Right cardiac atrium (tissue), 5 donors: ENCODE measurements at places on chromosomes 2 and 18.
A peak's percentile ranks its signal among the peaks of the same experiment; 100 is the strongest.

DNA sequence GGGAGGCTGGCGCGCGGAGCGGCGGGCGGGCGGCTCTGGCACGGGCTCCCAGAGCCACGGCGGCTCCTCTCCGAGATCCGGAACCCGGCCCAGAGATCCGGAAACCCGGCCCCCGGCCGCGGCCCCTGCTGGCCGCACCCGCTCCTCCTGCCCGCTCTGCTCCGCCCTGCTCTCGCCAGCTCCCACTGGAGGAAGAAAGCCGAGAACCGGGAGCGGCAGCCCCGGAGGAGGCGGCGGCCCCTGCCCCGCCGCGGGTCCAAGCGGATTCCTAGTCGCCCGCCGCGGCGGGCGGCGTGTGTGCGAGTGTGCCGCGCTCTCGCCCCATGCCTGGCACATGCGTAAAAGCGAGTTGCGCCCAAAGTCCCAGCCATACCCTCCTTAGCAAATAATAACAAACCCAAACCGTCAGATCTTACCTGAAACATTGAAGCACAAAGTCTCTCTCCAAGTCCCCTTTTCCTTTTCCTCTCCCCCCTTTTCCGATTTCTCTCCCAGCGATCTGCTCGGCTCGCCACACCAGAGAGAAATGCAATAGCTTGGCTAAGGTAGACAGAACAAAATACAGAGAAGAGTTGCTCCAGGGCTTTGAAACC lies 108.7 kb upstream of the KCTD1 start:
- DNase-seq, result peak; percentile 90

DNA sequence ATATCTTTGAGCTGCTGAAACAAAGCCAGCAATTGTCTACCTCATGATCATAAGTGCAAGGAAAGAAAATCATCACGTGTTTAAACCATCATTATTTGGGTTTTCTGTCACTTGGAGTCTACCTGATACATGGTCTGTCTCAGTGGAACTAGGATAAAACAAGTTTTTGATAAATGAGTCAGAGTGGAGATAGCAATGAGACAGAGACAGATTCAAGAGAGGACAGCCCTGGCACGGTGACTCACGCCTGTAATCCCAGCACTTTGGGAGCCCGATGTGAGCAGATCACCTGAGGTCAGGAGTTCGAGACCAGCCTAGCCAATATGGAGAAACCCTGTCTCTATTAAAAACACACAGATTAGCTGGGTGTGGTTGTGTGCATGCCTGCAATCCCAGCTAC lies 93.8 kb downstream of the PMAIP1 start:
- DNase-seq, result no peak

GRCh38 chr2:154992826-154993225 lies 294.3 kb downstream of the KCNJ3 start:
- no peak for DNase-seq

- peak; percentile 91 for DNase-seq
Observed at GRCh38 chr18:22324191-22325131, 93.3 kb downstream of the CTAGE1 start.

- no peak for DNase-seq
Observed at GRCh38 chr2:150144546-150145298, 342.7 kb downstream of the RND3 start.

- DNase-seq, result no peak
Observed at GRCh38 chr18:49072940-49073339, 122.2 kb upstream of the SMAD7 start.

DNA sequence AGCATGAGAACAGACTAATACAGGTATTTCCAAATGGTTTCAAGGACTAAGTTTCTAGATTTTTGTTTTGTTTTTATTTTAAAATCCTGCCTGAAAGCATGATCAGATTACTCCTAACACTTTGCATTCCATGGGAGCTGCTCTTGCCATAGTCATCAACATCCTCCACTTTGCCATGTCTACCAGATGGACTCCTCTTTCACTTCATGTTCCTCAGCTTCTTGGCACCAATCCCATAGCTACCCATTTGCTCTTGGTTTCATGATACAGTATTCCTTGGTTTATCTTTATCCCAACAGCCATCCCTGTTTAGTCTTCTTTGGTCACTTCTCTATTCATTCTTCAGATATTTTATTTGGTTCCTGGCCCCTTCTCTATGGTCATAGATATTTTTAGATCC lies 154.2 kb upstream of the CCDC195 start:
- no peak for DNase-seq

GRCh38 chr2:189142893-189143759 lies 36.4 kb downstream of the COL5A2 start:
- DNase-seq, result no peak

GRCh38 chr2:60992985-60993392 lies 24.5 kb upstream of the PEX13 start:
- DNase-seq, result no peak

DNA sequence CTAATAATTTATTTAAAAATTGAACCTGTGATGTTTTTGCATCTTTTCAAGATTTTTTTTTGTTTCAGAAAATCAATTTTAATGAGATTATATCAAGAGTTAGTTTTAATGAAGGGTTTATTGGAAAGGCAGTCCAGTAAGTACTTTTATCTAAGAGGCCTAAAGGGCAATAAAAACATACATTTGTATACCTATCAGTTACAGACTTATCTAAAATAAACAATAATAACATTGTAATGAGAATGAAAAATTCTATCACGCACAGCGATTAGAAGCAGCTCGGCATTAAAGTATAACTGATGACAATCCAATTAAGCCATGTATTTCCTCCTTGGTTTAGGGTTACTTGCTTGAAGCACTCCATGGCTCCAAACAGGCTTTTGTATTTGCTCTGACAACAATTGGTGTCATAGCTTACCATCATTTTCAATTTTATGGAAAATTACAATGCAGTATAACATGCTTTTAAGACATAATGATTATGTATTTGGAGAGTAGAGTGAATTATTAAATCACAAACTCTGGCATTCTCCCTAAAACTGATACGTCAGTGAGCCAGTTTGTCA lies 629.4 kb downstream of the TSN start:
- no peak for DNase-seq

DNA sequence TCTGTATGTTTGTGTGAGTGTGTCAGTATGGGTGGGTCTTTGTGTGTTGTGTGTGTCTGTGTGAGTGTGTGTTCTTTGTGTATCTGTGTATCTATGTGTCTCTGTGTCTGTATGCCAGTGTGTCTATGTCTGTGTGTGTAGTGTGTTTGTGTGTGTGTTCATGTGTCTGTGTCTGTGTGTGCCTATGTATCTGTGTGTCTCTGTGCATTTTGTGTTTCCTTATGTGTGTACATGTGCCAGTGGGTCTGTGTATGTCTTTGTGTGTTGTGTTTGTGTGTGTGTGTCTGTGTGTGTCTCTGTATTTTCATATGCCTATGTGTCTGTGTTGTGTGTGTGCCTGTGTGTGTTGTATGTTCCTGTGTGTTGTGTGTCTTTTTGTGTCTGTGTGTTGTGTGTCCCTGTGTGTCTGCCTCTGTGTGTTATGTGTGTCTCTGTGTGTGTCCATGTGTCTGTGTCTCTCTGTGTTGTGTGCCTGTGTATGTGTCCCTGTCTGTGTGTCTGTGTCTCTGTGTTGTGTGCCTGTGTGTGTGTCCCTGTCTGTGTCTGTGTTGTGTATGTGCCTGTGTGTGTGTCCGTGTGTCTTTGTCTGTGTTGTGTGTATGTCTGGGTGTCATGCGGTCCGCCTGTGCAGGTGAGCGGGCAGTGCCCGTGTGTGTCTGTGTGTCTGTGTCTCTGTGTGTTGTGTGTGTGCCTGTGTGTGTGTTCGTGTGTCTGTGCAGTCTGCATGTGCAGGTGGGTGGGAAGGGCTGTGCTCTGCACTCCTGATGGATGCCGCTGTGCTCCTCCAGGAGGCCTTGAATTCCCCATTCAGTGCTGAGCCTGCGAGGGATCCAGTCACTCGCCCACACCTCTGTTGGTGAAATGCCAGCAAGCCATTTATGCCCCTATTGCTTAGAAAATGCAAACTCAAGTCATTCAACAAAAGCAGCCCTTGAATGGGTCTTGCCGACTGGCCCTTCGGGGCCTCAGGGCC lies 37.4 kb downstream of the KLHL29 start:
- no peak for DNase-seq

DNA sequence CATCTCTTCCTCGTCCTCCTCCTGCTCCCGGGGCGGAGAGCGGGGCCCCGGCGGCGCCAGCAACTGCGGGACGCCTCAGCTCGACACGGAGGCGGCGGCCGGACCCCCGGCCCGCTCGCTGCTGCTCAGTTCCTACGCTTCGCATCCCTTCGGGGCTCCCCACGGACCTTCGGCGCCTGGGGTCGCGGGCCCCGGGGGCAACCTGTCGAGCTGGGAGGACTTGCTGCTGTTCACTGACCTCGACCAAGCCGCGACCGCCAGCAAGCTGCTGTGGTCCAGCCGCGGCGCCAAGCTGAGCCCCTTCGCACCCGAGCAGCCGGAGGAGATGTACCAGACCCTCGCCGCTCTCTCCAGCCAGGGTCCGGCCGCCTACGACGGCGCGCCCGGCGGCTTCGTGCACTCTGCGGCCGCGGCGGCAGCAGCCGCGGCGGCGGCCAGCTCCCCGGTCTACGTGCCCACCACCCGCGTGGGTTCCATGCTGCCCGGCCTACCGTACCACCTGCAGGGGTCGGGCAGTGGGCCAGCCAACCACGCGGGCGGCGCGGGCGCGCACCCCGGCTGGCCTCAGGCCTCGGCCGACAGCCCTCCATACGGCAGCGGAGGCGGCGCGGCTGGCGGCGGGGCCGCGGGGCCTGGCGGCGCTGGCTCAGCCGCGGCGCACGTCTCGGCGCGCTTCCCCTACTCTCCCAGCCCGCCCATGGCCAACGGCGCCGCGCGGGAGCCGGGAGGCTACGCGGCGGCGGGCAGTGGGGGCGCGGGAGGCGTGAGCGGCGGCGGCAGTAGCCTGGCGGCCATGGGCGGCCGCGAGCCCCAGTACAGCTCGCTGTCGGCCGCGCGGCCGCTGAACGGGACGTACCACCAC lies 2.1 kb downstream of the GATA6 start:
- peak; percentile 60 for DNase-seq

GRCh38 chr18:26335156-26335555 lies 108.9 kb downstream of the TAF4B start:
- DNase-seq, result no peak

- no peak for DNase-seq
Observed at GRCh38 chr18:22238036-22238435, 68.6 kb downstream of the GATA6 start.

GRCh38 chr2:101967826-101968513 lies 23.8 kb upstream of the IL1R2 start:
- no peak for DNase-seq

GRCh38 chr2:86794861-86795260 lies 4.1 kb upstream of the CD8A start:
- no peak for DNase-seq

- no peak for DNase-seq
Observed at GRCh38 chr18:55317864-55318263, 270.1 kb downstream of the TCF4 start.

- no peak for DNase-seq
Observed at GRCh38 chr2:138215958-138216357, 251.7 kb downstream of the HNMT start.

- DNase-seq, result no peak
Observed at GRCh38 chr2:20624884-20625485, 25.9 kb downstream of the HS1BP3 start.

DNA sequence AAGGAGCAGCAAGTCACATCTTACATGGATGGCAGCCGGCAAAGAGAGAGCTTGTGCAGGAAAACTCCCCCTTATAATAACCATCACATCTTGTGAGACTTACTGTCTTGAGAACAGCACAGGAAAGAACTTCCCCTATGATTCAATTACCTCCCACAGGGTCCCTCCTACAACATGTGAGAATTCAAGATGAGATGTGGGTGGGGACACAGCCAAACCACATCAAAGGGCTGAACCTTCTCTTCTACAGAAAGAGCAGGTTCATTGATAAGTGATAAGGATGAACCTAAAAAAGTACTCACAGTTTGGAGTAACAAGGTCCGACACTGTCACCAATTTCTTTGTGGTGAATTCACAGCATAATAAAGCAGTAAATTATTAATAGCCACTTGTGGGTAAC lies 422.2 kb upstream of the FSIP2 start:
- no peak for DNase-seq

DNA sequence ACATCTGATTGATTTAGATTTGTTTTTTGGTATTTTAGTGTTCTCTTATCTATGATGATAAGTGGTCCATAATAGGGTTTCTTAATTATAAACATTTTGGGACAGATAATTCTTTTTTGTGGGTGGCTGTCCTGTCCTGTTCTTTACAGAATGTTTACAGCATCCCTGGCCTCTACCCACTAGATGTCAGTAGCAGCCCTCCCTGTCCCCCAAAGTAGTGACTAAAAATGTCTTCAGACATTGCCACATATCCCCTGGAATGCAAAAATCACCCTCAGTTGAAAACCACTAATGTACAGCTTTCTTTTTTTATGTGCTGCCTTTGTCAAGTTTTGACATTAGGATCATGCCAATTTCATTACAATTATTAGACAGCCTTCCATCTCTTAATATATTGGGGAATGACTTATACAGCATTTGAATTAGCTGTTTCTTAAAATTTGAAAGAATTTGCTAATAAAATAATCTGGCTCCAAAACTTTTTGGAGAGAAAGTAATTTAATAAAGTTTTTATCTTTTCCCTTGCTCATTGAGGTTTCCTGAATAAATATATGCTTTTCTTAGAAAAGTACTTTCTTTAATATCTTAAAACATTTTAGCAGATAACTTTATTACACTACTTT lies 19.5 kb downstream of the WIPF1 start:
- no peak for DNase-seq

DNA sequence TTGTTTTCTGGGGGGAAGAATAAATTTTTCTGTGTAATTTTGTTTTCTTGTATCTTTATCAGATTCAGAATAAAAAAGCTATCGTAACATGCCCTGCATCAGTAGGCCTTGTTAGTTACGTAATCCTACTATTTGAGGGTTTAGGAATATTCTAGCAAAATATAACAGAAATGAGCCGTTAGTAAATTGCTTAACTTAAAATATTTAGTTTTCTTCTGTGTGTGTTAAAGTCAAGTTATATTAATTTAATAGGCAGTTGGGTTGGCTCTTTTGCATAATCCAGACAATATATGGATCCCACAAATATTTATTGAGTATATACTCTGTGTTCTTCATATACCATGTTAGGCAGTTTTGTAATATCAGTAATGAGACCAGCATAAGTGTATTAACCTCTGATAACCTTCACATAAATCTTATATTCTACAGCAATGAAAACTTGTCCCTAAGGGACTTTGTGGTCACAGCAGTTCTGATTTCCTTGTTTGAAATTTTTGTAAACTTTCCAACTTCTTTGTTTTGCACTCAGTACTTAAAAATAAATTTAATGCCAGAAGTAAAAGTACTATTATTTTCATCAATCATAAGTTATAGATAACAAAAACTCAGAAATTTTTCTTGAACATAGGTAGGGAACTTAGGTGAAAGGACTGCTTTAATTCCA lies 151.9 kb downstream of the FMNL2 start:
- DNase-seq, result no peak
